Smooth muscle cell of trachea (primary cell): ENCODE measurements at places on chromosomes 1 and 21. TPM values are rescaled to one million over a fixed set of nuclear protein-coding genes. Genes with fewer than 3 reads are reported as not detected.

The RHBDL2 gene
- 0.73 and 0.83 TPM in 2 replicates for total RNA-seq

The LCE1E gene
- total RNA-seq: not detected in 2 replicates

The RAB7B gene
- 12.4 and 16.7 TPM in 2 replicates for total RNA-seq

The TACSTD2 gene
- 0.15 and 0.33 TPM in 2 replicates for total RNA-seq

The UBE2U gene
- not detected in 2 replicates for total RNA-seq

The SLFNL1 gene
- total RNA-seq: 0.66 and 0.73 TPM in 2 replicates

The BCAN gene
- not detected in 2 replicates for total RNA-seq

The NEK2 gene
- total RNA-seq: 1.5 and 47.1 TPM in 2 replicates

The RGL1 gene
- 25.3 and 26.0 TPM in 2 replicates for total RNA-seq

The CHIA gene
- total RNA-seq: not detected in 2 replicates

The FBLIM1 gene
- 34.9 and 53.4 TPM in 2 replicates for total RNA-seq

The ANKRD45 gene
- total RNA-seq: 0.29 and 0.83 TPM in 2 replicates

The C1QB gene
- total RNA-seq: not detected in 2 replicates

The FCMR gene
- 0.29 TPM in 1 of 2 replicates, not detected in the other for total RNA-seq

The KANK4 gene
- total RNA-seq: 0.15 TPM in 1 of 2 replicates, not detected in the other

The AADACL4 gene
- total RNA-seq: not detected in 2 replicates

The CAPN8 gene
- not detected in 2 replicates for total RNA-seq

The NTMT2 gene
- not detected in 2 replicates for total RNA-seq

The CCDC30 gene
- 0.99 and 2.3 TPM in 2 replicates for total RNA-seq

The NUP210L gene
- total RNA-seq: 0.15 and 0.17 TPM in 2 replicates

The WNT3A gene
- total RNA-seq: not detected in 2 replicates

The C1orf52 gene
- 11.3 and 15.5 TPM in 2 replicates for total RNA-seq

The FAM72B gene
- total RNA-seq: 0.50 and 3.9 TPM in 2 replicates

The C1QA gene
- not detected in 2 replicates for total RNA-seq

The LYPD8 gene
- total RNA-seq: not detected in 2 replicates

The INSRR gene
- under 0.01 TPM in 1 of 2 replicates, not detected in the other for total RNA-seq

The TNFSF18 gene
- under 0.01 and 0.15 TPM in 2 replicates for total RNA-seq

The LCA5L gene
- total RNA-seq: 0.66 and 0.87 TPM in 2 replicates

The OR2T3 gene
- total RNA-seq: not detected in 2 replicates

The ORC1 gene
- total RNA-seq: 0.66 and 6.5 TPM in 2 replicates

The HTR1D gene
- total RNA-seq: not detected in 2 replicates

The FAM151A gene
- total RNA-seq: not detected in 2 replicates

The HJV gene
- not detected in 2 replicates for total RNA-seq

The CR1L gene
- total RNA-seq: not detected in 2 replicates
